ENCODE measurements at places on chromosomes 3 and 15. TPM values are rescaled to one million over a fixed set of nuclear protein-coding genes. Genes with fewer than 3 reads are reported as not detected.
A peak's percentile ranks its signal among the peaks of the same experiment; 100 is the strongest.

GRCh38 chr3:185986198-185986777, 48.5 kb upstream of the TRA2B start:
- peak; percentile 37 for DNase-seq

DNA sequence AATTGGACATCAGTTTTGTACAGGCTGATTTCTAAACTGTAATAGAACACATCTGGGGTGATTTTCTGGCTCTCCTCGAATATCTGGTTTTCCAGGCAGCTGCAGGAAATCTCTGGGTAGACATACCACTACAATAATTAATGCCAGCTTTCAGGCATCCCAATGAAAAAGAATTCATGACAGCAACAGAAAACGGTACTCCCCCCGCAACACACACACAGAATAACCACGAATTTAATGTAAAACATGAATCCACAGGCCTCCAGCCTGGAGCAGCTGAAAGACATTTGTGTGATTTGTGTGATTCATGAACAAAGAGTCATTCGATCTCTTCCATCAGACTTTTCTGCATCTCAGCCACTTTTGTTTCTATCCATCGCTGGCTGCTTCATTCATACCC, 262.2 kb downstream of the MAGI1 start:
- DNase-seq = no peak

GRCh38 chr3:37737134-37737533, 124.5 kb upstream of the CTDSPL start:
- no peak for DNase-seq

GRCh38 chr15:55588070-55588814, at the start of gene PYGO1:
TSS of gene PYGO1 (minus strand) at chr15:55588345. CDS start at chr15:55587883, 462 bp downstream.
- DNase-seq = peak; percentile 89

GRCh38 chr15:39593071-39593655, 12.3 kb downstream of the THBS1 start:
- no peak for DNase-seq

DNA sequence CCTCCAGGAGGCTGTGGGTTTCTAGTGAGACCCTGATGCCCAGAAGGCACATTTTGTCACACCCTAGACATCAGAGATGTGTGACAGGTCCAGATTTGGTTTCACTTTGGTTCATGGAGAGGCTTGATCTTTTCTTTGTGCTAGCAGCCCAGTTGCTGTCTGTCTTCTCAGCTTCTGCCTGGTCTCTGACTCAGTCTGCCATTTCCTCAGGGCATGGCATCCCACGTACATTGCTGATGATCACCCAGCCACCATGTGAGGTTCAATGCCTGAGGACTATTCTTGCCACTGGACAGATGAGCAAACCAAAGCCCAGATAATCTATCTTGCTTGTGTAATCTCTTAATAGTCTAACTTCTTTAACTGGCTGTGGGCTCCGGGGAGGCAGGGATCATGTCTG, 144.9 kb upstream of the MRPS22 start:
- DNase-seq = no peak

DNA sequence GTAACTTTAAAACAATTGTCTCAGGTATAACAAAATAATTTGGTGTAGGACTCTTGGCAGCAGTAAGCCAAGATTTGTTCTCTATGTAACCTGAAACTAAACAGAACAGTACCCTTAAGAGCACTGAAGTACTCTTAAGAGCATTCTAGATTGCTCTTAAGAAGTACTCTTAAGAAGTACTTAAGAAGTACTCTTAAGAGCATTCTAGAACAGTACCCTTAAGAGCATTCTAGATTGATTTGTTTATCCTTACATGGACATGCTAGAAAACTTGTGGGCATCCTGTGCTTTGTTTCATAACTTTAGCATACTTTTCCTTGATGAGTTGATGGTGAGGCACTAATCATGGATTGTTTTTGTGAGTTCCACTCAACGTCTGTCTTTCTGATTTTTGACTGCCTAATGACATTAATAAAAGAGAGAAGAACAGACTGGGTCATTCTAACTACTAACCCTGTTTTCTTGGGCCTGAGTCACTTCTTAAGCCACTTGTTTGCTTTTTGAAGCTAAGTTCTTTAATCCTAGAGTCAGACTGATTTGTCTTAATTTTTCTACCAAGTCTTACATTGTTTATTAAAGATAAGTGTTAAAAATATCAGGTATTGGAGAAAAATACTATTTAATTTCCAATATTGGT, 57.2 kb upstream of the UTS2B start:
- DNase-seq = no peak

DNA sequence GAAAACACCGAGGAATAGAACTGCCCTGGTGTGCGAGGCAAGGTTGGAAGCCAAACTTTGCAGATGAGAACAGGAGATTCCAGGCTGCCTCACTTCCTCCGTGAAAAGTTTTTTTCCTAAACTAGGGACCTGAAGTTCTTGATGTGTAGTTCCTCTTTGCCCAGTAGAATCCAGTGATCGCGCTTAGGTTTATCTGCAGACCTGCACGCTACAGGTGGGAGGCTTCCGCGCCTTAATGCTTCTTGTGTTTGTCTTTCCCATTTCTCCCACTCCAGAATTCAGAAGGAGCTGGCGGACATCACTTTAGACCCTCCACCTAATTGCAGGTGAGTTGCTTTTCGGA, 5.4 kb downstream of the UBE2E1 start:
- no peak for DNase-seq

DNA sequence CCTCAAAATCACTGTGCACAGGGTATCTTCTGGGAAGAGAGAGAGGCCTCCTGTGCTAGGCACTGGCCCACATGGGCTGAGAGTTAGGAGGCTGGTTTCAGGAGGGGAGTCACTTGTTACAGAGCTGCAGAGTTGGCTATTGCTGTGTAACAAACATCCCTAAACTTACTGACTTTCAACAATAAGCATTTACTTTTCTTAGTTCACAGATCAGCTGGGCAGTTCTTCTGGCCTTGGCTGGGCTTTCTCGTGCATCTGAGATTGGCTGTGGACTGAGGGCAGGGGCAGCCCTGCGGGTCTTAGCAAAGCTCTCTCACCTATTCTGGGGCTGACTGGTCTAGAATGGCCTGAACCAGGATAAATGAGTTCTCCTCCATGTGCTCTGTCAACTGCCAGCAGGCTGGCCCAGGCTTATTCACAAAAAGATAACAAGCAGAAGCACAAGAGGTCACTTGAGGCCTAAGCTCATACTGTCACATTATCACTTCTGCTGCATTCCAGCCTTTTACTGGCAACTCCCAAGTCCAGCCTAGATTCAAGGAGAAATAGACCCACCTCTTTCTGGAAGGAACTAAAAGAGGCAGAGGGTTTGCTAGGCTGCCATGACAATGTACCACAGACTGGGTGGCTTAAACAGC, 17.2 kb upstream of the RBSN start:
- no peak for DNase-seq

DNA sequence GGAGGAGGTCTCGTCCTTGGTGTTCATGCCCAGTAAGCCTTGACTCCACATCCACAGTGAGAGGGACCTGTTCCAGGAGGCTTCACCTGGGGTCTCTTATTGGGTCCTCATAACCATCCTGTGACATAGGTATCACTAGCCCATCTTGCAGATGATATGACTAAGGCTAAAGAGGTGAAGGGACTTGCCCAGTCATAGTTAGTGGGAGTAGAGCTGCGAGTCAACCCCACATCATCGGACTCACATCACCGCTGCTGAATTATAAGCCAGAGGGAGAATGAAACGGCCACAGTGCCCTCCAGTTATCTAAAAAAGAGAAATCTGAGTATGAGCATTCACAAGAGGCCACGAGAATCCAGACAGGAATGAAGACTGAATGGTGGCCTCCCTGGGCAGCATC, 66.0 kb downstream of the MESD start:
- no peak for DNase-seq

GRCh38 chr3:185631108-185631507, 45.0 kb downstream of the SENP2 start:
- no peak for DNase-seq

DNA sequence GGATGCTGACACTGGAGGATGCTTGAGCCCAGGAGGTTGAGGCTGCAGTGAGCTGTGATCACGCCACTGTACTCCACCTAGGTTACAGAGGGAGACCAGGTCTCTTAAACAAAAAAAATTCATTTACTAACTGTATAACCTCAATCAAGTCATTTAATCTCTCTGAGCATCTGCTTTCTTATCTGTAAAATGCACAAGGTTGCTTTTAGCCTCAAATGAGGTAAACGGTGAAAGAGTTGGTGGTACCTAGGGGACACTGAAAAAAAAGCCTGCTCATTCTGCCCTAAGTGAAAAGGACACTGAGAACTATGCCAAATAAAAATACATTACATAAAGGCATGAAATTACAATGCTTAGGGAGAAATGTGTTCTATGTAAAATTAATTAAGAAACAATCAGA, 3.4 kb downstream of the PP2D1 start:
- no peak for DNase-seq

DNA sequence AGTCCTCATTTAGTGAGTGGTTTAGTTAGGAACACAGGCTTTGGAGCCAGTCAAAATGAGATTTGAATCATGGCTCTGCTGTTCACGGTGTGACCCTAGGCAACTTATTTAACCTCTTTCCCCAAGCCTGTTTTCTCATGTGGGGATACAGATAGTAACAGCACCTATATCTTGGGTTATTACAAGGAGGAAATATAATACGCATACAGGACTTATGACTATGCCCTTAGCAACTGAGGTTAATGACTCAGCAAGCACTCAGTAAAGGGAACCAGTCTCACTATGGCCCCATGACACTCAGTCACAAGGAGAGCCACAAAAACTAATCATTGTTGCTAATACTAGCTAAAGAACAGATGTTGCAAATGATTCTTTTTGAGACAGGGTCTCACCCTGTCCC, 45.9 kb downstream of the SUMF1 start:
- DNase-seq = no peak

SLCO2A1 gene
- total RNA-seq = 126 TPM

BMF gene
- total RNA-seq = 53.3 TPM

CLDN16 gene
- 1.1 TPM for total RNA-seq

GNB5 gene
- 15.1 TPM for total RNA-seq

All from endodermal cell (in vitro differentiated cells).